Activated CD4-positive, alpha-beta T cell treated with anti-CD3 and anti-CD28 coated beads, Interleukin-2, amount 50 U/mL, for 4 hours (primary cell): ENCODE measurements at places on chromosomes 12 and 14.

- DNase-seq = no peak
These were observed 11.1 kb upstream of the SMAGP start for GRCh38 chr12:51281202-51281924.

DNA sequence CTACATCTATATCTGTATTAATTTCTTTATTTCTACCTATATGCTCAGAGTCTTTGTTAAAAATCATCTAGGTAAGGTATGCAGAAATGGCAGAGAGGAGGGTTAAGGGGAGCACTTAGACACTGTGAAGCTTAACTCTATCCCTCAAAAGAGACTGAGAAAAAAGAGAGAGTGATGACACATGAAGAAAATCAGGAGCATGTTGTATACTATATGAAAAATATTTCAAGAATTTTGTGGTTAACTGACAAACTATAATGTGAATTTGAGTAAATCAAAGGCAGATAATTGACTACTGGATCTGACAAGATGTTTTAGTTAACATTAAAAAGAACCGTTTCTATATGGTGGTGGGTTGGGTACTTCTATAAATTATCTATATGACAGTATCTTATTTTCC lies 1814.2 kb upstream of the SEL1L start:
- DNase-seq = no peak

GRCh38 chr12:106957583-106957982 lies 1.9 kb downstream of the TMEM263 start:
- DNase-seq = no peak

GRCh38 chr12:11170810-11171144 lies 217 bp upstream of the SMIM10L1 start:
- DNase-seq = no peak

DNA sequence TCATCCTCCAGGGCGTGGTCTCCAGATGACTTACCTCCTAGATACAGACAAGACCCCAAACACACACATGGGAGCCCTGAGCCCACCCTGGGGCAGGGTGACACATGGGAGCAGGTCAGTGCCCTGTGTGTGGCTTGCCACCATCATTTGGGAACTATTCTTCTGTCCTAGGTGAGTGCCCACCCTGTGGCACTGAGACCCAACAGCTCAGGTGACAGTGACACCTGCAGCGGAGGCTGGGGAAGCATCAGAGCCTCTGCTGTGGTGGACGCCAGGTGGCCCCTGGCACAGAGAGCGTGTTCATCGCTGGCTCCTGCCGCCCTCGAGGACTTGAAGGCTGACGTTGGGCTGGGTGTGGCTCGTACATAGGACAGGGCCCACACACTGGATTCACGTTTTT lies 23.0 kb downstream of the SFSWAP start:
- no peak for DNase-seq
